ENCODE measurements at places on chromosomes 3 and 15.

GRCh38 chr3:109396806-109397205 lies 59.5 kb upstream of the DPPA4 start:
- no peak overlapping the region for H3K27ac ChIP-seq
- H3K27me3 ChIP-seq = no peaks in the 10 kb centered on the region
- H3K4me3 ChIP-seq = no peak overlapping the region
- H3K36me3 ChIP-seq = no peaks in the 10 kb centered on the region
- H3K4me1 ChIP-seq = no peaks in the 10 kb centered on the region
- DNase-seq = no peak

- no peaks in the 10 kb centered on the region for H3K36me3 ChIP-seq
- no peak overlapping the region for H3K4me3 ChIP-seq
- H3K4me1 ChIP-seq = no peaks in the 10 kb centered on the region
- no peak overlapping the region for H3K27ac ChIP-seq
These were observed 31.7 kb upstream of the XYLB start for GRCh38 chr3:38314764-38315487.

GRCh38 chr15:39756806-39757522 lies 25.7 kb downstream of the FSIP1 start:
- H3K27me3 ChIP-seq = peaks cover 59% of the 10 kb centered on the region
- no peak overlapping the region for H3K4me3 ChIP-seq
- no peaks in the 10 kb centered on the region for H3K4me1 ChIP-seq
- DNase-seq = no peak
- no peak overlapping the region for H3K27ac ChIP-seq

- H3K4me1 ChIP-seq = no peaks in the 10 kb centered on the region
- H3K27me3 ChIP-seq = no peaks in the 10 kb centered on the region
- H3K36me3 ChIP-seq = no peaks in the 10 kb centered on the region
- no peak overlapping the region for H3K4me3 ChIP-seq
- DNase-seq = no peak
- no peak overlapping the region for H3K27ac ChIP-seq
These were observed 8.3 kb downstream of the ARL13B start for GRCh38 chr3:93988283-93988682.

- H3K4me1 ChIP-seq = peaks cover 24% of the 10 kb centered on the region
- H3K27me3 ChIP-seq = no peaks in the 10 kb centered on the region
- H3K36me3 ChIP-seq = peaks cover 30% of the 10 kb centered on the region
- no peak overlapping the region for H3K27ac ChIP-seq
- DNase-seq = no peak
These were observed 13.2 kb downstream of the TSC22D2 start for GRCh38 chr3:150421256-150421655.

- no peak overlapping the region for H3K27ac ChIP-seq
- H3K36me3 ChIP-seq = no peaks in the 10 kb centered on the region
- no peaks in the 10 kb centered on the region for H3K4me1 ChIP-seq
These were observed 80.2 kb downstream of the WNT5A start for GRCh38 chr3:55406696-55407425.

DNA sequence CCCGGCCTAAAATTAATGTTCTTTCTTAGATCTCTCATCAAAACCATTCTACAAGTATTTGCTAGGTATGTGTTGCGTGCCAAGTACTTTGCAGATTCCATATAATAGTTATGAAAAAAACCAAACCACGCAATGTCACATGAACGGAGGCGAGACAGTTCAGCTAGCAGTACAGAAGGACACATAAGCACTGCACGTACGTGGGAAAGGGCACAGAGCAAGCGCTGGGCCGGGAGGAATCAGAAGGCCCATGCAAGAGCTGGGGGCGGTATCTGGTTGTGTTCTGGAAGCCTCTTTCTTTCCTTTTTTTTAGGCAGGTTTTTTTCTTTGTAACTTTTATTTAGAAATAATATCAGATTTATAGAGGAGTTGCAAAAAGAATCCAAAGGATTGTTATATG lies 11.3 kb downstream of the PDIA5 start:
- H3K4me3 ChIP-seq = no peak overlapping the region
- H3K4me1 ChIP-seq = peaks cover 18% of the 10 kb centered on the region
- H3K27me3 ChIP-seq = no peaks in the 10 kb centered on the region
- no peaks in the 10 kb centered on the region for H3K36me3 ChIP-seq
- DNase-seq = no peak

GRCh38 chr15:29216955-29217354 lies 52.7 kb downstream of the NSMCE3 start:
- H3K27ac ChIP-seq = no peak overlapping the region
- no peaks in the 10 kb centered on the region for H3K36me3 ChIP-seq

GRCh38 chr15:38528294-38528693 lies 36.3 kb downstream of the RASGRP1 start:
- peaks cover 78% of the 10 kb centered on the region for H3K4me1 ChIP-seq
- peak overlapping the region; percentile 89 for H3K27ac ChIP-seq
- H3K27me3 ChIP-seq = no peaks in the 10 kb centered on the region
- H3K4me3 ChIP-seq = peak overlapping the region; percentile 7
- peaks cover 89% of the 10 kb centered on the region for H3K36me3 ChIP-seq

DNA sequence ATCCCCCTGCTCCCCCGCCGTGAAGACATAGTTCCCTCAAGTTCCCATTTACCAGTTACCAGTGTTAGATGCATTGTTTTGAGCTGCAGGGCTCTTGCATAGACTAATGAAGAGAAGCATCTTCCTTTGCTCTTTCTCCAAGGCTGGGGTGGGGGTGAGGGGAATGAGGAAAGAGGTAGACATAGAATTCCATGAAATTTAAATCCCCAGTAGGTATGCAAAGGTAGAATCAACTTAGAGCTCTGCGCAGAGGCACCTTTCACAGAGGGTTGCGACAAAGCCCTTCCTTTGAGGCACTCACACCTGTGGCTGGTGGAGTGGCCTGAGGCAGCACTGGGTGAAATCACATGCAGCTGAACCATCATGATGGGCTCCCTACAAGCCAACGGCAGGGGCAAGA lies 101.3 kb downstream of the WDR76 start:
- no peaks in the 10 kb centered on the region for H3K4me1 ChIP-seq
- DNase-seq = no peak
- H3K27me3 ChIP-seq = no peaks in the 10 kb centered on the region

Data from activated T-helper 2 cell treated with anti-CD3 and anti-CD28 coated beads, Interferon-gamma antibody, Interleukin-2, Interleukin-4, amounts not matched to agents 10 μg/mL and 5 μg/mL and 100 μg/mL, durations not matched to agents 14 hours and 24 hours and 36 hours (primary cell).